ENCODE measurements at places on chromosomes 13 and 19. TPM values are rescaled to one million over a fixed set of nuclear protein-coding genes. Genes with fewer than 3 reads are reported as not detected.

GRCh38 chr13:112160558-112160957 is 93.6 kb downstream of the SOX1 start:
- DNase-seq: no peak

DNA sequence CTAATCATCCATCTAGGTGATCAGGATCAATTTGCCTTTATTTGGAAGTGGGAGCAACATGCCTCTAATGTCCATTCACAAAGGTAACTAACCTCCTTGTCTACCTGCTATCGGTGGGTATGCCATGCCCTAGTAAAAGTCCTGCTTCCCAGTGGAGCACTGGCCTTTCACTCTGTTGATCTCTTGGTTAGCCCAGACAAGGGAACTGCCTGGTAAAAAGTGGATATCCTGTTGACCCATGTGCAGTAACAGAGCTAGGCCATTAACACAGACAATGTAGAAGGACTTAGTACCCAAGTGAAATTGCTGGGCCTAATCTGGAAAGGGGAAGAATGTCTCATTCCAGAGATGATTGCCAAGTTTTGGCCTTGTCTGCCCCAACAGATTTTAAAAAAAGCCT is 171.5 kb upstream of the CSNK1A1L start:
- no peak for DNase-seq

GRCh38 chr13:43058831-43059230 is 35.4 kb downstream of the DNAJC15 start:
- no peak for DNase-seq

The HSPB6 gene
- 2.9 TPM for polyA plus RNA-seq

The RBM42 gene
- polyA plus RNA-seq: 48.8 TPM

The KCNC3 gene
- polyA plus RNA-seq: 2.6 TPM

The SMAD9 gene
- polyA plus RNA-seq: 0.67 TPM

Data from spleen (tissue), 13 donors.